ENCODE measurements at places on chromosomes 5 and 9.
A peak's percentile ranks its signal among the peaks of the same experiment; 100 is the strongest.

DNA sequence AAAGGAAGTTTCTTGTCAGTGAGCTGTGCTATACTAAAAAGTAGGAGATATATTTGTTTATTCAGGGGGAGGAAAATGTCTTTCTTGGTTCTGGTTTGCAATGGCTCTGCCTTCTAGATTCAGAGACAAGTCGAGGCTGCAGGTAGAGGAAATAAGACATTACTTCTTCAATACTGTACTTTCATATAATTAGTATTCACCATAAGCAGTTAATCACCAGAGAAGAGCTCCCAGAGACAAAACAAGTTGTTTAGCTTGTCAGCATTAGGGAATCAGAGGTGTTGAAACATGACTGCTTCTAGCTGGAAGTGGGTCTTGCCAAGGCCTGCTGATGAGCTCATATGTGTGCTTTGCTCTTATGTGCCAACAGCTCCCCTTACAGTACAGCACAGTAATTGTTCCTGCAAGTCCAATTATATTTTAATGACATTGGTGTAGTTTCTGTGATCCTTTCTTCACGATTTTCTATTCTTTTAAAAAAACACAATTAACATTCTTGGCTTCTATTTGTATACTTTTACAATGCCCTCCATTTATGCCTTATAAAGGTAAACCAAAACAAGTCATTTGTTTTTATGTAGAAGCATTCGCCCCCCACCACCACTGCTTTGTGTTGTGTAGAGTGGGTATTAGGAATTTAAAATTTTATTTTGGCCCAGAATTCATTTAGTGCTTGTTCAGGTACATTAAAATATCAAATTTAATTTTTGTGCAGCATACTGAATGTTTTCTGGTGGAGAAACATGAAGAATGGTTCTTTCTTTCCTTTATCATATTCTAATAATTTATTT lies 112.2 kb downstream of the RPS23 start:
- peak; percentile 60 for DNase-seq

DNA sequence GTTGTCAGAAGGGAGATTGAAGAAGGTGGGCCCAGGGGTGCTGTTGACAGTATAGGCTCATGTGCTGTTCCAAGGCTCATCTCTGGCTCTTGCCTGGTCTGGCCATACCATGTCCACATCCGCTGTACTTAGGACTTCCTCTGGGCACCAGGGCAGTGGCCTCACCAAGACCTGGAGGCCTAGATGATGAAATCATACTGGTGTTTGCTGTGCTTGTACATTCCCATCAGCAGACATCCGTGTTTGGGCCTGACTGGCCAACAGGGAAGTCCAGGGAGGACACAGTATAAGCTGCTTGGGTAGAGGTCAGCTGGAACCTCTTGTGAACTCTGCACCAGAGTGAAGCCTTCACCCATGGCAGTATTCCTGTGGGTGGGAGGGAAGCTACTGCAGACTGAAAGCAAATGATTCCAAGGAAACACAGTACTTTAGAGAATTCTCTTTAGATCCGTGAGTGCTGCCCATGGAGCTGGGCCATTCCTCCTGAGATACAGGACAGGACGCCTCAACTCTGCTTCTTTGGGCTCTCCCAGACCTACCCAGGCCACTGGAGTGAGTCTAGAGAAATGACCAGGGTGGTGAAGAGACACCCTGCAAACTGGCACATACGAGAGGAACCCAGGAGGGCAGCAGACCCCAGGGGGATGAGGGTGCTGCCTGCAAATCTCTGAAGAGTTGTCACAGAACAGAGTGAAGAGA lies 22.5 kb downstream of the POLR1E start:
- no peak for DNase-seq

DNA sequence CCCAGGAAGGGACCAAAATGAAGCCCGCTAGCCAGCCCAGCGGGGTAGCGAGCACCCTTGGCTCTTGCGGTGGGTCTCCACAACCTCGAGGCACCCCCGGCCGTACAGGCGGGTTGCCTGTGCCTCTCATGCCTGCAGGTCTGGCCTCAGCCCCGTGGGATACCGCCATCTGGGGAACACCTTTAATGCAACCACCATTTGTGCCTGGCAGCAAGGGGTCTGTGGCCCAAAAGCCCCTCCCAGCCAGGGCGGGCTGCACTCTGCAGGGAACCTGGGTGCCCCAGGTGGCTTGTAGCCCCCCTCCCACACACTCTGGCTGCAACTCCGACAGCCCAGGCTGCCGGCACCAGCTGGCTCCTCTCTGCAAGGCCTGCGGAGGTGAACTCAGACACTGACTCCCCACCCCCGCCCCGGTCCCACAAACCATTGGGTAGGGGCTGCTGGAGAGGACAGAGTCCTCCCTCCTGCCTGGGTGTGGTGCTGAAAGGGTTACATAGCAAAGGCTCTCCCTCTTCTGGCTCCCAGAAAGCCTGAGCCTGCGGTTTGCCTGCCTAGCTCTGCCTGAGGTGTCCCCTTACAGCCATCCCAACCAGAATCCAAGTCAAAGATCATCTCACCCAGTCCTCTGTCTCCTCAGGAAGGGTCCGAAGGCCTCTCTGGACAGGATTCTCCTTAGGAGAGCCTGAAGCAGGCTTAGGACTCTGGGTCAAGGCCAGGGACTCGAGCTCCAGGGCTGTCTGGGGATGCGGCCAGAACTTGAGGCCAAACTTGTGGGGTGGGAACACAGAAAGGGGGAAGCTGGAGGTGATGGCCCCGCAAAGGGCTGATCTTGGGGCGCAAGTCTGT lies 109.4 kb downstream of the PSD2 start:
- DNase-seq = no peak

DNA sequence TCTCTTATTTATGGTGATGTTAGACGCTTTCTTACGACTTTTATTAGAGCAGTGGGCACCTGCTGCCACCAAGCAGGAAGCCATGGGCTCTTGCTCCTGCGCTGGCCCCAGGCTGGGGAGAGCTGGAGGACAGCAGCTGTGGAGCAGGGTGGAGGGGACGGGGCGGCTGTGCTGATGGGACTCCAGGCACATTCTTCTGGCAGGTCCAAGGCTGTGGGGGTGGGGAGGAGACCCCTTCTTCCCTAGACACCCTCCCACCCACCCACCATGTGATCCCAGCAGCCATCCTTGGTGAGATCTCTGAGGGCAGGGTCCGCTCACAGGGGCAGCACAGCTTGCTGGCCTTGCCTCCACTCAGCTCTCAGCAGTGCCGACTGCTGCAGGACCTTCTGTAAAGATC lies 192.6 kb upstream of the IRX4 start:
- DNase-seq = no peak

- DNase-seq = no peak
Measured at GRCh38 chr9:28051559-28052503, 478.6 kb upstream of the C9orf72 start.

DNA sequence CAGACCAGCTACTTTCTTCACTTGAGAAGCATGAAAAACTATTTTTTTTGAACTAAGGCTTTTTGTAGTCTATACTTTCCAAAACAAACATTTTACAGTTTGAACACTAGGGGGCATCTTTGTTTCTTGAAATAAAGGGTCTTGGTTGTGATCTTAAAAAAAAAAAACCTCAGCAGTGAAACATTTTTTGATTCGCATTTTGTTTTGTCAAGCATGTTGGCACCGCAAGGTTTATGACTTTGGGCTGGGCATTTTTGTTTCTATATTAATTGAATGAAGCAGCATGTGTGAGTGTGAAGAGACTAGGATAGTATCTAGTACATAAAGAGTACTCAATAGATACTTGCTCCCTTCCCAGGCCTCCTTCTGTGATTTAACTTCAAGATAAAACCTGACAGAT lies 31.6 kb upstream of the ACOT12 start:
- peak; percentile 49 for DNase-seq

- no peak for DNase-seq
Measured at GRCh38 chr5:96133341-96134079, 171.9 kb upstream of the ELL2 start.

DNA sequence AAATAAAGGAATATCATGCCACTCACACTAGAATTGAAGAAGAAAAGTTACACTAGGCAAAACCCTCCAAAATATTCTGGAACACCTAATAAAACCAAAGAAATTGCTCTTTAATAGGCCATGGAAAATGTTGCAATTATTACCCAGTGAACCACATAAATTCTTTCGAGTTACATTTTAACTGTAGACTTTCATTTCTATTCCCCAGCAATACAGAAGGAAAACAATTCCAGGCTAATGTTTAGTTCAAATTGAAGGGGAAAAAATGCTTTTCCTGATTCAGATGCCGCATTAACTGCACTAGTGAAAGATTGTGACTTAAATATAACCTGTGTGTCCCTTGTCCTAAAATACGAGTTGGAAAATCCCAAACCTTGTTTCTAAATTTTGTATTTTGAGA lies 439.3 kb upstream of the ADAMTS16 start:
- DNase-seq = no peak

DNA sequence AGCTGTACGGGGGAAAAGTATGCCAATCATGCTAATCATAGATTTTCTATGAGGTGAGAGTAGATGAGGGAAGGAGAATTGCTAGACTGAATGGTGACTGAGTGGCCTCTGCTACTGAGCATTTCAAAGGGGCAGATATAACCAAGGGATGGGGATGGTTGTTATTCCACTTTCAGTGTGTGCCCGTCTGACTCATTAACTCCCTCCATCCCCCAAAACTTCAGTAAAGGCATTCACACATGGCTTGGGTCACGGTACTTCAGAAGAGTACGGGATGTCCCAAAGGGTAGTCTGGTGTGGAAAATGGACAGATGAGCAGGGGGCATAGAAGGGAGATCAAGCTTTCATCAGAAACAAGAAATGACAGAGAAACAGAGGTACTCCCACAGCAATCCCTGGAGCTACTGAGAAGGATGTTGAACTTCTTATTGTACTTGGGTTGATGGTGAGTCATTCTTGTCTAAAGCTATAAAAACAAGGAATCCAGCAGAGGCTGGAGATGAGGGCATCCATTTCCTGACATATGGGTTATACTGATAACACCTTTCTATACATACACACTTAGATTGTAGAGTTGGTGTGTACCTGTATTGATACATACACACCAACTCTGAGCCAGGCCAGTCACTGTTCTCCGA lies 8.9 kb upstream of the TLE4 start:
- DNase-seq = no peak

GRCh38 chr9:37920471-37921167 lies 16.7 kb upstream of the SLC25A51 start:
- DNase-seq = no peak

- no peak for DNase-seq
Measured at GRCh38 chr9:11319538-11319937, 706.7 kb upstream of the PTPRD start.

- no peak for DNase-seq
Measured at GRCh38 chr9:130185490-130186031, 13.4 kb downstream of the NCS1 start.

DNA sequence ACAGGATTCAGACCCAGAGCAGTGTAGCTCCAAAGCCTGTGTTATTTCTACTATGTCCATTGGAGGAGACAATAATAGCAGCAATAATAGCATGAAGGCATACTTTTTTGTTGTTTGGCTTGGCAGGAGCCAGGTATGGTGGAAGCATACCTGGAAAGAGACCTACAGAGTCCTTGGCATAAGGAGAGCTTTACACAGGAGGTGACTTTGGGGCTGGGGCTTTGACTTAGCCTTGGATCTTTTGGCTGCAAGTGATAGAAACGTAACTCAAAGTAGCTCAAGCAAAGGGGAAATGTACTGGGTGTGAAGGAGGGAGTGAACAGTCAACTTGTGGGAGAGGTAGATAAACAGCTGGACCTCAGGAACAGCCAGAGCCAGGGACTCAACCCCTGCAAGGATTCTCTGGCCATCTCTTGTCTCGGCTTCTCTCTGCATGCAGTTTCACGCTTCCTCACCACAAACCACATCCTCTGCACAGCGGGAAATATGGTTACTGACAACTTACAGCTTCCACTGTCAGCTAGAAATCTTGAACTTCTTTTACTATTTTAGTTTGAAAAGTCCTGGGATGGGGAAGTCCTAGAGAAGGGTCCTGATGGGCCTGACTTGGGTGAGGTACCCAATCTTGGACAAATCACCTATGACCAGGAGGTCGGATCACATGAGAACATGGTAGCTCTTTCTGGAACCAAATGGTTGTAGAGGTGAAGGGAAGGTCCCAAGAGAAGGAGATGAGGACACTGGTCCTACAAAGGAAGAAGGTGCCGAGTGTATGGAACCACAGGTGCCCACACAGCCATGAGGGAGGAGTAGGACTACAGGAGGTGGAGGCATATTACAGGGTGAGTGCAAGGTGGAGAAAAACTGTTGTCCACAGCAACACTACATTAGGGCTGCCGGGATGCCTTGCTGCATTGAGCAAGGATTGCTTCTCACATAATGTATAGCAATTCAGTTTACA lies 47.0 kb upstream of the TGFBR1 start:
- peak; percentile 56 for DNase-seq

GRCh38 chr5:129096382-129096991 lies 1.9 kb downstream of the ISOC1 start:
- no peak for DNase-seq

- no peak for DNase-seq
Measured at GRCh38 chr5:6754766-6755165, 41.5 kb downstream of the TENT4A start.

- DNase-seq = no peak
Measured at GRCh38 chr5:142685418-142686209, at the start of gene FGF1. Gene FGF1 (minus strand): TSS chr5:142686090. CDS start chr5:142614127, 71,963 bp downstream.

DNA sequence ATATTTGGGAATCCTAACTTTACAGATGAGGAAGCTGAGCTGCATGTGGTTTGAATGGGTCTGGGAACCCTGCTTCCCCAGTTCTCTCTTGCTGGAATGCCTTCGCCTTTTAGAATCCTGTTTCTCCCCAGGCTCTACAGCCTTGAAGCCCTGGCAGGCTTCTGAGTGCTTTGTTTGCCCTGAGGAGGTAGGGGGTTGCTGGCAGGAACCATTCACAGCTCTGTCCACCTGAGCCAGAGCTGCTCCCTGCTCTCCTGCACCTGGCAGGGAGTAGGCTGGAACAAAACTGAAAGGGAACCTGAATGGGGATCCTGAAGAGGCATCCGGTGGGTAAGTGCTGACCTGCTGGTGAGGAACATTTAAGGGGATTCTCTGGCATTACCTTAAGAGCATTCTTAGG lies 33.0 kb downstream of the KIF4B start:
- no peak for DNase-seq

DNA sequence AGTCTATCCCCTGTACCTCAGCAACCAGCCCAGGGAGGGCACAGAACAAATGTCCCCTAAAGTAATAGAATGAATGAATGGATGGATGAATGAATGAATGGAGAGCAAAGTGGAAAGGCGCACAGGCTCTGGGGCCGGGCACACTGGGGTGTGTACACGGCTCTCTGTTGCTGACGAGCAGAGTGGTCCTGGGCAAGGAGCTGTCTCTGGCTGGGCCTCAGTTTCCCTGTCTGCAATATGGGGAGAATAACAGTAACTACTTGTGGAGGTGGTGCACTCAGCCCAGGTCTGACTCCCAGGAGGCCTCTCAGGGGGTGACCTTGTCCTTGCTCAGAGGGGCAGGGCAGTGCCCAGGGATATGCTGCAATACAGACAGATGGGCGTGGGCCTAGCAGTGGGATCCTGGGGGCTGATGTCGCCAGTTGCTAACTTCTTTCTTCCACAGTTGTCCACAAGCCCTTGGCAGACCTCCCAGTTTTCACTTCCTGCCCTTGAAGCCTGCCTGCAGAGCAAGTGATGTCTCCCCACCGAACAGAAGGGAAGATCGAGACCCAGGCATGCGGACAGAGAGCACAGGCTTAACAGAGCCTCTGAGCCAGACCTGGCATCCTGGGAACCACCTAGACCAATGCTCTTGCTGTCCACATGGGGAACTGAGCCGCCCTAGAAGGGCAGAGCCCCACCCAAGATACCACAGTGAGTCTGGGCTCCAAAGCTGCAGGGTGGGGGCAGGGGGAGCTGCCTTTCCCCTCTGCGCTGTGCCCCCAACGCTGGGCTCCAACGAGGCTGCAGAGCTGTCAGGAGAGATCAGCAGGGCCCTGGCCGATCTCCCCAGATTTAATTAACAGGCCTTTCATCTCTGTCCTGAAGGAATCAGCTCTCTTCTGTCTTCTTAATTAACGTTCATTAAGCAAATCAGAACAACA lies 13.6 kb upstream of the LAMC3 start:
- no peak for DNase-seq

All from CD8-positive, alpha-beta memory T cell (primary cell).